Stimulated activated CD8-positive, alpha-beta memory T cell treated with anti-CD3 and anti-CD28 coated beads, Interleukin-15, amount 100 ng/mL, for 1 hour (primary cell): ENCODE measurements at places on chromosomes 2 and 18.

- DNase-seq: no peak
Measured at GRCh38 chr18:40613721-40614120, 1341.3 kb upstream of the PIK3C3 start.

- DNase-seq: no peak
Measured at GRCh38 chr2:138997346-138997745, 217.2 kb upstream of the NXPH2 start.

DNA sequence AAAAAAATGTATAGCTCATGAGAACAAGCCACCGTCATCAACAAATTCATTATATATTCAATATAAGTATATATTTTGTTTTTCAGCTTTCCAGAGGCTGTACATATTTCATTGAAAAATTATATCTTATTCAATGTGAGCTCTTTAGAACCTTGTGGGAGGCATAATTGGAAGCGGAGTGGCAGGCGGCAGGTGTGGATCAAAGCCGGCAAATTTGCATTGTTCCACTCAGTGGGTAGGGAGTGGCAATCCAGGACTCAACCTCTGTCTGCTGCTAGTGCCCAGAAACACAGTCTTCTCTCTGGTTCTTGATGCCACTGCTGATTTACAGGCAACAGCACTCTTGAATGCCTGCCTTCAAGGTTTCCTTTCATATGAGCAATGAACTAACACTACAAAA, 46.9 kb downstream of the GCA start:
- DNase-seq: no peak

GRCh38 chr18:53947092-53947640, 277.3 kb downstream of the MBD2 start:
- DNase-seq: no peak
